ENCODE measurements at places on chromosomes 1 and 21.

DNA sequence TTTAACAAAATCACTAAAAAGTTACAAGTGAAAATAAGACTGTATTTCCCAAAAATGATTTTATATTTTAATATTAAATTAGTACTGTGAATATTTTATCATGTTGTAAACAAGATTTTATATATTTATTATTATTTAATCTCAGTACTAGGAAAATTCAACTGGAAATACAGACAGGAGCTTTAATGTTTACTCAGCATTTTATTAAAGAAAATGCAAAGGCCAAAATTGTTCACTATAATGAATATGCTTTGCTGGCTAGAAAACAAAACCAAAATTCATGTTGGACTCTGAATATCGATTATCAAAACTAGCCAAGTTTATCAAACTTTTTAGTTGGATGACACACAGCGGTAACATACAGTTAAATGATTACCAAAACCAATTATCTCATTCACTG is 782.3 kb downstream of the AMY1C start:
- H3K4me1 ChIP-seq = no peaks in the 10 kb centered on the region
- no peak overlapping the region for H3K27ac ChIP-seq
- H3K27me3 ChIP-seq = no peaks in the 10 kb centered on the region
- H3K36me3 ChIP-seq = no peaks in the 10 kb centered on the region

DNA sequence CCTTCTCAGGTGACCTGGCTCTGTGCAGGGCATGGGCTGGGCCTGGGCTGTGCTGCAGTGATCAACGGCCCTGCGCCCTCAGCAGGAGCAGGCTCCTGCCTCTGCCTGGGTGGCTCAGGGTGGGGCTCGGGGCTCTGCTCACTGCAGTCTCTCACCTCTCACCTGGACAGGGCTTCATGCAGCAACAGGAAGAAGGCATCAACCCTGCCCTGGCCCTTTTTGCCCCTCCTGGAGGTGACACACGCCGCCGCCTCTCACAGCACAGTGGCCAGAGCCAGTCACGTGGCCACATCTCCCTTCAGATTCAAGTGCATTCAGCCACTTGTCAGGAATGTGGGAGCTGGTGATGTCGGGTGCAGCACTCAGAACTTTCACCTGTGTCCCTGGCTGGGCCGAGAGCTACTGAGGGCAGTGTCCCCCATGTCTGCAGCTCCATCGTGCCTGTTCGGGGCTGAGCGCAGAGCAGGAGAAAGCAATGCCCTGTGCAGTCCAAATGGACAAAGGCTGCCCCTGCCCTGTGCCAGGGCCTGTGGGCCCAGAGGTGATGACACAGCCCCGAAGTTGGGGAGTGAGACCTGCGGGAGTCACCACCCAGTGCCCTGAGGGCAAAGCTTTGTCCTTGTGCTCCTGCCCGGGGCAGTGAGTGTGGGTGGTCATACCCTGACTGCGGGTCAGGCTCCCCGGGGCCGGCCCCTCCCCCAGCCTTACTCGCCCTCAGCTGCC is 314.0 kb downstream of the PTPRU start:
- no peak overlapping the region for H3K27ac ChIP-seq
- H3K4me3 ChIP-seq = no peak overlapping the region
- no peaks in the 10 kb centered on the region for H3K4me1 ChIP-seq
- no peak for DNase-seq
- no peaks in the 10 kb centered on the region for H3K27me3 ChIP-seq

DNA sequence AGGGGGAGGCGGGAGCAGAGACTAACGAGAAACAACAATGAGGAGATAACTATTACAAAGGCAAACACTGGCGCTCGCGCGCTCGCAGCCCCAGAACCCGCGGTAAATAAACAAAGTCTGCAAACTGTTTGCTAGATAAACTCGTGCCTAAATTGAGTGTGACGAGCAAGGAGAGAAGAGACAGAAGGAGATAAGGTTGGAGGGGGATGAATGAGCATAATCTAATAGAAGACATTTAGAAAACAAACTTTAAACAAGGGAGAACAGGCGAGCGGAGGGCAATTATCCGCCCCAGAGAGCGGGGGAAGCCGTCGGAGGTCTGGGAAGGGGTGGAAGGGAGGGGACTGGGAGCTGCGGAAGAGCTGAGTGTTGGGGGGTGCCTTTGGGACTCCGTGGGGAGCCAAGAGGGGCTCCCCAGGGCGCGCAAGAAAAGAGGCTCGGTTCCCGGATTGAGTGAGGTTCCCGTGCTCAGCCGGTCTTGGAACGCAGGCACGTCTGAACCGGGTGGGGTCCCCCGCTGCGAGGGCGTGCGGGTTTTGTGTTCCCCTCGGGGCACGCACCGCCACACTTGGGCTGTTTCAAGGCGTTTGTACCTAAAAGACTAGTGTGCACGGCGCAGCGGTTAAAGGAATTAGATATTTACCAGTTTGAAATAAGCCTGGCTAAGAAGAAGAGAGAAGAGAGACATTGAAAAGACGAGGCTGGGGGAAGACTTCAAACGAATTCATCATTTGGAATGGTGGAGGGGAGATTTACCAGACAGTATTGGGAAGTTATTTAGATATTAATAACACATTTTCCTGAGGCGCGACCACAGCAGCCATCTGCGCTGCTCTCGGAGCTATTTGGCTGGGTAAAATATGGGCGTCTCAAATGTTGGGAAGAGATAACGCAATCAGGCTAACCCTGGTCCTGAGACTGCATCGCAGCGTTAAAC is 10.6 kb downstream of the PAX7 start:
- H3K27me3 ChIP-seq = peaks cover 17% of the 10 kb centered on the region
- no peak for DNase-seq
- H3K4me1 ChIP-seq = peaks cover 42% of the 10 kb centered on the region
- no peaks in the 10 kb centered on the region for H3K36me3 ChIP-seq
- H3K27ac ChIP-seq = no peak overlapping the region

GRCh38 chr1:12669529-12670068 is 25.7 kb downstream of the AADACL4 start:
- H3K36me3 ChIP-seq = no peaks in the 10 kb centered on the region
- no peaks in the 10 kb centered on the region for H3K4me1 ChIP-seq
